CD4-positive, alpha-beta T cell treated with Interleukin-4 for 1 hour (primary cell): ENCODE measurements at places on chromosomes 4 and X.

GRCh38 chr4:181579486-181579885 is 663.7 kb upstream of the TENM3 start:
- DNase-seq, result no peak

DNA sequence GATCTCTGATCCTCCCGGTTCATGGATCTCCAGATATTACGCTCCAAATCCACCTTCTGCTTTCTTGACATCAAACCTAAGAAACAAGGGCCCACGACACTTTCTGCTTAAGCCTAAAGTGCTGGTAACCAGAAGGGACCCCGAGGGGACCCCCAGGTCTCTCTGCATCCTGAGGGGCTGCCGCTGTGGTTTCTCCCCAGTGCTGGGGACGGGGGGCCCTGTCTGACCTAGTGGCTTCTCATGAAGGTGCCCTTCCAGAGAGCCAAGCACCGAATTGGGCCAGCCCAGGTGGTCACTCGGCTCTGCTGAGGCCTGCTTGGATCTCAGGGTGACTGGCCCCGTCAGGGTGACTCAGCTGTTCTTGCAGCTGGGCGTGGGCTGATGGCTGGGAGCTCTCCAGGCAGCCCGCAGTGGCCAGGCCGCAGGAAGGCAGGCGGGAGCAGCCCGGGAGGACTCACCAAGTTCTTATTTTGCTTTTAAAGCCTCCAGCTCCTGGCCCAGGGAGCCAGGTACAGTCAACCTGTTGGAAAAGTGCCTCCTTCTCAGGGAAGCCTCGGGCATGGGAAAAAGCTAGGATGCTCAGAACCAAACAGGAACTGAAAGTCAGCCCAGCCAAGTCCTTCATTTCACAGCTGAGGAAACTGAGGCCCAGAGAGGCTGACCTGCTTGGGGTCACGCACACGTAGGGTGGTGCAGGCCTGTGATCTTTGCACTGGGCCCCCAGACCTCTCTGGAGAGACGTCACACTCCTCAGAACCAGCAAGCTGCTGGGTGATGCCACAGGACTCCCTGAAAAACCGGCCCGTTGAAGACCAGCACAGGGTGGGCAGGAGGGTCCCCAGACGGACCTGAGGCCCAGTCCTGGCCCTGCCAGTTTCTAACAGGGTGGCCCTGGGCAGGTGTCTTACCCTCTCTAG is 16.7 kb downstream of the BLOC1S4 start:
- DNase-seq, result peak; percentile 33

DNA sequence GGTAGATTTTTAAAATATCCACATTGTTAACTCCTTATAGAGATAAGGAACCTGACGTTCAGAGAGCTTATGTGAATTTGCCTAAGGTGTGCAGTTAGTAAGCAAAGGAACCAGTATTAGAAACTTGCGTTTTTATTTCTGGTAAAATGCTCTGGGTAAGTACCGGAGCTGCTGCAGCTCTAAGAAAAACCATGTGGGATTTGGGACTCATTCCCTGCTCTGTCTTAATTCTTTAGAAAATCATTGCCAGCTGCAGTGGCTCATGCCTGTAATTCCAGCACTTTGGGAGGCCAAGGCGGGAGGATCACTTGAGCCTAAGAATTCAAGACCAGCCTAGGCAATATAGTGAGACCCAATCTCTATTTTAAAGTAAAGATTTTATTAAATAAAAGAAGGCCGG is 5.8 kb downstream of the CCKAR start:
- DNase-seq, result no peak

DNA sequence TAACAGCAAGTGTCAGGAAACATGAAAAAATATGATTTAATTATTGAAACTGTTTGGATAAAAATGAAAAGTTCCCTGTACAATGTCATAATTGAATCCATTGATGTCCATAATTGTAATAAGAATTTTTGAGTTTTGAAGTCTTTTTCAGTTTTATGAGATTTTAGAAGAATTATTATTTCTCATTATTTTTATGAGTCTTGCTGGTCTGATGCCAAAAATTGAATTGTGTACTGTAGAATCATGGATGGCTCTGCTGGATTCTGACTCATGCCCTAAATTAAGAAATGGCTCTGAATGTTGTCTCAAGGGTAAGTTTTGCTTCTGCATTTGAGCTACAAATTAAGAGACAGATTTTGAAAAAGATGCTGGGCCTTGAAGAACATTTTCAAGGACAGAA is 132.8 kb upstream of the MAP9 start:
- DNase-seq, result no peak

GRCh38 chr4:112759313-112759712 is 122.4 kb downstream of the LARP7 start:
- DNase-seq, result no peak

GRCh38 chrX:48911412-48912182 is at the start of gene SLC35A2:
SLC35A2 (minus strand) TSS chrX:48911646; CDS start chrX:48911636, 10 bp downstream.
- peak; percentile 89 for DNase-seq

- no peak for DNase-seq
Measured at GRCh38 chr4:65669111-65670019, 924 bp downstream of the EPHA5 start.

DNA sequence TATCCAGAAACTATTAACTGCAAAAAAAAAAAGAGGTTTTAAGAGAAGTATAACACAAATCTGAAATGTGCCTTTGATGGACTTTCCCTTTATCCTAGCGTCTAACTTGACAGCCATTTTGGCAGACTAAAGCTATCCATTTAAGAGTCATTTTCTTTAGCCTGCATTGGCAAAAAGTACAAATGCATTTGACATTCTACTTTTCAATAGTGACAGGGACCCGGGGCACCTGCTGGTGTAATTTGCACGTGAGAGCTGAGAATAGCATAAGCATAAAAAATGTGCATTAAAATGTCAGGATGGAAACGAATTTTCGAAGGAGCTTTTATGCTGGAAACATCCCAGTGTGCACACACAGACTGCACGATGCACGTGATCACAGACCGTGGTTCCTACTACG is 91.9 kb downstream of the DHRSX start:
- no peak for DNase-seq

- DNase-seq, result no peak
Measured at GRCh38 chrX:81054904-81055303, 146.8 kb downstream of the HMGN5 start.

DNA sequence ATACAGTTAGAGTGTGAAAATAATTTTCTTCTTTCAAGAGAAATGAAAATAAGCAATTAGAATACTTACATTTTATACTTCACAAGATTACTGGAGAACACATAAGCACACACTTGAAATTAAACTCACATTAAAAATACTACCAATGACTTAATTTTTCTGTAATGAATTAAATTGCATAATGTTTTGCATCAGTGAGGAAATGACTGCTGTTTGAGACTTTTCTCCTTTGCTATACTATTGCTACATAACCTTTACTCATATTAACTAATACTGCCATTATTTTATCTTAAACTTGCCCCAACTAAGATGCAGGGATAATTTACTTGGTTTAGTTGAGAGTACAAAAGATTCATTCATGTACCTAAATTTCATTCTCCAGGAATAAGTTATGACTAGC is 590.9 kb downstream of the ARAP2 start:
- no peak for DNase-seq

GRCh38 chr4:47651231-47651630 is 166.2 kb downstream of the ATP10D start:
- DNase-seq, result no peak
